ENCODE measurements at places on chromosomes 6 and 20.

GRCh38 chr6:13141387-13141786 lies 186.9 kb downstream of the TBC1D7 start:
- DNase-seq: no peak

GRCh38 chr20:16926626-16927430 lies 178.7 kb downstream of the OTOR start:
- no peak for DNase-seq

GRCh38 chr6:151379933-151380847 lies 11.2 kb downstream of the ZBTB2 start:
- DNase-seq: no peak

- DNase-seq: no peak
Measured at GRCh38 chr20:56897318-56897957, 268.3 kb downstream of the TFAP2C start.

DNA sequence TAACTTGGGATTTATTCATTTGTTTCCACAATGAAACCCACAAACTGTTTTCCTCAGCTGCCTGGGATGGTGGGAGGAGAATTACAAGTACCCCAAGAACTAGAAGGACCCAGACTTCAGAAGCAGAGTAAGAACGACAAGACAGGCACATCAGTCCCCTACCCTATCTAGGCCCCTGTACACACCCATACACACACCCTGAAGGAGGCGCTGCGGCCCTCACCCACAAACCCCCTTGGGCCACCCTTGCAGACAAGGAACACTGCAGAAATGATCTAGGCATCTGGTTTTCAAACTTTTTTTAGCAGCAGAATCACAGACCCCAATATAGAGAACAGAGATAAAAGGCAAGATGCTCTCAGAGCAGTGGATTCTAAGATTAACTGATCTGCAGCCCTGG lies 55.0 kb downstream of the TRERF1 start:
- no peak for DNase-seq
